Activated naive CD4-positive, alpha-beta T cell treated with anti-CD3 and anti-CD28 coated beads, Interleukin-2, amount 10 ng/mL, durations not matched to agents 7 days and 5 days (primary cell): ENCODE measurements at places on chromosomes 12 and 14.
A peak's percentile ranks its signal among the peaks of the same experiment; 100 is the strongest.

DNA sequence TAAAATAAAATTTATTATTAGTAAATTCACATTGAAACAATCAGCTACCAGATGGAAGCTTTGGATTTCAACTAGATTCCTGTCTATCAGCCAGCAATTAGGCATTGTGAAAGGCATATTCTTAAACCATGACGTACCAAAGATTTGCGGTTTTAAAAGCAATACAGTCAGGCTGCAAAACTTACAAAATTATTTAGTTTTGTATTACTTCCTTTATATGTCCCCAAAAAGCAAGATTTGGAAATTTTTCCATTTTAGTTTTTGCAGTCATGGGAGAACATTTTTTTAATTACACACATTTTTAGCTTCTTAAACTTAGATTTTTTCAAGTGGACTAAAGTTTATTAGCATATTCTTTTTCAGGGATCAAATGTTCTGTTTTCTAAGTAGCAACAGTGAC is 225.0 kb upstream of the KITLG start:
- no peaks in the 10 kb centered on the region for H3K27me3 ChIP-seq
- H3K27ac ChIP-seq, result no peak overlapping the region
- no peaks in the 10 kb centered on the region for H3K36me3 ChIP-seq
- H3K4me1 ChIP-seq, result no peaks in the 10 kb centered on the region

DNA sequence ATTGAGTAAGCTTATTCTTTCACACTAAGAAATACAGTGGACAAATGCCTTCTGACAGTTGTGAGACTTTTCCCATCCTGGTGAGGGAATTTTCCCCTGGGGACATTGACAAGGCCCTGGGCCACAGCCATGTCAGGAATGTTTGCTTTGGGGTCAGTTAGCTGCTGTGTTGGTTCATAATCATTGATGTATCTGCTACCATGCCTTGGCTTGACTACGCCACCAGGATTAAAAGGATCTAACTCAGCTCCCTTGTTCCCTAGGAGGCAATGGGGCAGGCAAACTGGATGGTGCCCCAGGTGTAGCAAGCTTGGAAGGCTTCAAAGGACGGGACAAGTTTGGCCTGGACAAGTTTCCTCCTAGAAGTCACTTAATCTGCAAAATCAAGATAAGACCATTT is 3.1 kb upstream of the CCDC88C start:
- H3K36me3 ChIP-seq, result peaks cover 11% of the 10 kb centered on the region
- H3K4me1 ChIP-seq, result peaks cover 19% of the 10 kb centered on the region
- no peak overlapping the region for H3K4me3 ChIP-seq
- peaks cover 14% of the 10 kb centered on the region for H3K27me3 ChIP-seq
- DNase-seq, result no peak
- no peak overlapping the region for H3K27ac ChIP-seq

DNA sequence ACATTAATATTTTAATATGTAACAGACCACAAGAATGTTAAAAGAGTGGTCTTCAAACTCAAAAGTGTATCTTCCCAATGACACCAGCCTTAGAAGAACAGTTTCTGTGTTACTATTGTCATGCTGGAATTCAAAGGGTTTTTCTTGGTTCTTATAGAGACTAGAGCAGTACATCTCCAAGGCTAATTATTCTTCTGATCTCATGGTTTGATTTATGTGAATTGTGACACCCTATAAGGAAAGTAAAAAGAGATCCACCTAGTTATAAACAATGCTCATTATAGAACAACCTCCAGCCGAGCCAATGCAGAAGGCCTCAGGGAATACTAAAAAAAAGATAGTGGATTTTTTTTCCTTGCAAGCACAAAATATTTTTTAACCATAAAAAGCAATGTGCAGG is 65.5 kb downstream of the PTPRO start:
- H3K27ac ChIP-seq, result no peak overlapping the region
- H3K4me3 ChIP-seq, result no peak overlapping the region
- no peaks in the 10 kb centered on the region for H3K4me1 ChIP-seq
- no peaks in the 10 kb centered on the region for H3K36me3 ChIP-seq
- no peaks in the 10 kb centered on the region for H3K27me3 ChIP-seq

GRCh38 chr14:87628129-87628528 is 364.9 kb downstream of the GALC start:
- DNase-seq, result no peak
- H3K4me3 ChIP-seq, result no peak overlapping the region
- H3K27me3 ChIP-seq, result no peaks in the 10 kb centered on the region
- no peaks in the 10 kb centered on the region for H3K36me3 ChIP-seq

DNA sequence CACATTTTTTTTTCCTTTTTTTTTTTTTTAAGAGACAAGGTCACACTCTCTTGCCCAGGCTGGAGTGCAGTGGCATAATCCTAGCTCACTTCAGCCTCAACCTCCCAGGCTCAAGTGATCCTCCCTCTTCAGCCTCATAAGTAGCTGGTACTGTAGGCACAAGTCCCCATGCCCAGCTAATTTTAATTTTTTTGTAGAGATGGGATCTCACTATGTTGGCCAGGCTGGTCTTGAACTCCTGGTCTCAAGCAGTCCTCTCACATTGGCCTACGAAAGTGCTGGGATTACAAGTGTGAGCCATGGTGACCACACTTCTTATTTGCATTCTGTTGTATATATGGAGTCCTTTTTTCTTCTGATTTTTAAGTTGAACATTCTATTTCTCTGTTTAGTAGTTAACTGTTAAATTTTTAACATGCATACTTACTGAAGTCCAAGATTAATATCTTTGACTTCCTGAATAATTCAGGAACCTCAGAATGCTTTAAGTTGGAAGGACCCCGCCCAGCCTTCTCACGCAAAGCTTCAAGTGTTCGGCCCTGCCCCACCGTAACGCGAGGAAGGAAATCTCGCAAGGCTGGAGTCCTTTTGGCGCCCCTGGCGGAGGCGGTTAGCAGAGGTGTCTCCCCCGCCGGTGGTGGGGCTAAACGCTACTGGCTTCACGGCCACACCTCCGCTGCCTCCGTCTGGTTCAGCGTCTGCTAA is 21.6 kb downstream of the SPATS2 start:
- peaks cover 9% of the 10 kb centered on the region for H3K4me1 ChIP-seq
- H3K27me3 ChIP-seq, result no peaks in the 10 kb centered on the region
- H3K27ac ChIP-seq, result no peak overlapping the region
- H3K4me3 ChIP-seq, result no peak overlapping the region

GRCh38 chr14:72014486-72014885 is 82.3 kb downstream of the RGS6 start:
- no peak for DNase-seq
- H3K4me3 ChIP-seq, result no peak overlapping the region
- H3K27ac ChIP-seq, result no peak overlapping the region
- peaks cover 3% of the 10 kb centered on the region for H3K27me3 ChIP-seq

DNA sequence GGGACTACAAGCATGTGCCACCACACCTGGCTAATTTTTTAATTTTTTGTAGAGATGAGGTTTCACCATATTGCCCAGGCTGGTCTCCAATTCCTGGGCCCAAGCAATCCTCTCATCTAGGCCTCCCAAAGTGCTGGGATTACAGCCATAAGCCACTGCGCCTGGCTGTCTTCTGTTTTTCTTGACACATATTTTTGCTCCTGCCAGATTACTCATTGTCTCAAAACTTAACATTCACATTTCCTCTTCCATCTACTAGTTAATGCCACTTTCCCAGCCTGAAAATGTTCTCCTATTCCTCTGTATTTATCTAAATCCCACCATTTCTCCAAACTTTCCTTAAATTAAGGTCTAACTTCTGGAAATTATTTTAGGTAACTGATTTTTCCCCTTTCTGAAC is 36.2 kb upstream of the KCNH3 start:
- no peak for DNase-seq
- H3K4me1 ChIP-seq, result peaks cover 11% of the 10 kb centered on the region
- peaks cover 5% of the 10 kb centered on the region for H3K36me3 ChIP-seq
- H3K27ac ChIP-seq, result no peak overlapping the region

DNA sequence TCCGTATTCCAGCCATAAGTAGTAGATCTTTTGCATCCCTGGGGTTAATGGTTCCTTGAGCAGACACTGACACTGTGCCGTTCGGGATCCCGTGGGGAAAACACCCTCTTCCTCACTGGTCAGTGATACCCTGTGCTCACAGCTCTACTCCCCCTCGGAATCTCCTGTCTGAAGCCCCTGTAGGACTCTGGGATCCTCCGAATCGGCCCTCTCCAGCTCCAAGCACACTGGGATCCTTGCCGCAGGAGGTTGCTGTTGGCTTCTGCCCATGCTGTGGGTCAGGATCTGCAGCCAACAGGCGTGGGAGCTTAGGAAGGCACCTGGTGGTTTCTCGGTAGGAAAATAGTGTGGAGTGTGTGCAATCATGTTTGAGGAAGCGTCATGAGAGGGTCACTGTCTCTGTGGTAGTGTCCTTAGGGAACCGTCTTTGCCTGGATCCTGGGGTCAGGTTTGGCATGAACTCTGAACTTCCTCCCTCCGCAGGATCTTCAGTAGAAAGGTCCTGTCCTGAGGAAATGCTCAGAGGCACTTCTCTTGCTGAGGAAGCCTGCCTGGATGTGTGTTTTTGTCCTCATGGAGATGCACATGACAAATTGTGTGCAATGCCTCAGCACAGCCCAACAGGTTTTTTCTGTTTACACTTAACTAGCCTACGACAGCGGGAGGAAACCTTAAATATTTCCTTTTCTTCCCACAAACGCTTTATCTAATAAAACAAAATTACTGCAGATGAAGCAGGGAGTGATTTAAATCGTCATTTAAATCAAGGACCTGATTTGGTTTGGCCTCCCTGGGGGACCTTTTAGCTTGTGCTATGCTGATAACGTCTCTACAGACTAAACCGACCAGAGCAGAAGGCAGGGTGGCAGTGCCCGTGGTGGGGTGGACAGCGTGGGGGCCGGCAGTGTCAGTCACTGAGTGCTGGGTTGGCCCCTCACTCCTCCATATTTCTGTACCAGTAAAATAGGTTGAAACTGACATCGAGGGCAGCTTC is 18.7 kb downstream of the FBXL14 start:
- H3K27me3 ChIP-seq, result peaks cover 16% of the 10 kb centered on the region
- H3K4me3 ChIP-seq, result no peak overlapping the region
- H3K36me3 ChIP-seq, result no peaks in the 10 kb centered on the region
- no peak overlapping the region for H3K27ac ChIP-seq
- no peaks in the 10 kb centered on the region for H3K4me1 ChIP-seq
- DNase-seq, result no peak

GRCh38 chr12:120847392-120847791 is 56.8 kb downstream of the SPPL3 start:
- no peak overlapping the region for H3K4me3 ChIP-seq
- peaks cover 16% of the 10 kb centered on the region for H3K4me1 ChIP-seq
- H3K27me3 ChIP-seq, result no peaks in the 10 kb centered on the region
- no peaks in the 10 kb centered on the region for H3K36me3 ChIP-seq

GRCh38 chr14:85572011-85572410 is 42.1 kb downstream of the FLRT2 start:
- H3K4me3 ChIP-seq, result no peak overlapping the region
- no peak overlapping the region for H3K27ac ChIP-seq
- no peaks in the 10 kb centered on the region for H3K36me3 ChIP-seq
- H3K27me3 ChIP-seq, result no peaks in the 10 kb centered on the region
- no peak for DNase-seq

DNA sequence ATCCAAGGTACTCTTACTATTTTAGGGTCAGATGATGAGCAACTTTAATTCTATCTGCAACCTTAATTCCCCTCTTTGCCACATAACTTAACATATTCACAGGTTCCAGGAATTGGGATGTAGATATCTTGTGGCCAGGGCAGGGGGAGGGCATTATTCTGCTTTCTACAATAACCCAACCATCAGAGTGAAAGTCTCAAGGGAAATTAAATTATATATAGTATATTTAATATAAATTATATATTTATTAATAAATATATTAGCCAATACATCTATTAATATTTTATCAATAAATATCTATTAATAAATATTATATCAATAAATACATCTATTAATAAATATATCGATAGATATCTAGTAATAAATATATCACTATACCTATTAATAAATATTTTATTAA is 11.7 kb upstream of the RAB21 start:
- H3K4me1 ChIP-seq, result no peaks in the 10 kb centered on the region
- no peak overlapping the region for H3K27ac ChIP-seq
- H3K4me3 ChIP-seq, result no peak overlapping the region
- DNase-seq, result no peak
- peaks cover 17% of the 10 kb centered on the region for H3K27me3 ChIP-seq
- H3K36me3 ChIP-seq, result no peaks in the 10 kb centered on the region

DNA sequence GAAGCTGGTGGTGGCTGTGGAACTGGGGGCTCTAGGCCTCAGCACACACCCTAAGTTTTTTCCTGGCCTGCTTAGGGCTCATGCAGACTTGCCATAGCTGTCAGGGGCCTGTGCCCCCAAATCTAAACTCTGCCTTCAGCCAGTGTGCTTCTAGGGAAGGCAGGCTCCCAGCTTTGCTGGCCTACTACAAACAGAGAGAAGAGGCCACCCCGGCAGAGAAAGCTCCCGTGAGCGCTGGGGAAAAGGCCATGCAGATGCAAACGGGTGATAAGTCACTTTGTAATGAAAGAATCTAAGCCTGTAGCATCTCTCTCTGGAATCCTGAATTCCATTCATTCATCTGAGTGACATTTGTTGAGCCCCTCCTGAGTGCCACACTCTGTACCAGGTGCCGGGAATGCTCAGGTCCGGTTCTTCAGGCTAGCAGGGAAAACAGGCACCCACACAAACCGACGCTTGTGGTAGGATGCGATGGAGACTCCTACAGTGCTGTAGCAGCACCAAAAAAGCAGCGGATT is 29.9 kb downstream of the JDP2 start:
- H3K27me3 ChIP-seq, result no peaks in the 10 kb centered on the region
- no peaks in the 10 kb centered on the region for H3K36me3 ChIP-seq
- peaks cover 13% of the 10 kb centered on the region for H3K4me1 ChIP-seq
- no peak for DNase-seq
- H3K4me3 ChIP-seq, result no peak overlapping the region
- no peak overlapping the region for H3K27ac ChIP-seq

DNA sequence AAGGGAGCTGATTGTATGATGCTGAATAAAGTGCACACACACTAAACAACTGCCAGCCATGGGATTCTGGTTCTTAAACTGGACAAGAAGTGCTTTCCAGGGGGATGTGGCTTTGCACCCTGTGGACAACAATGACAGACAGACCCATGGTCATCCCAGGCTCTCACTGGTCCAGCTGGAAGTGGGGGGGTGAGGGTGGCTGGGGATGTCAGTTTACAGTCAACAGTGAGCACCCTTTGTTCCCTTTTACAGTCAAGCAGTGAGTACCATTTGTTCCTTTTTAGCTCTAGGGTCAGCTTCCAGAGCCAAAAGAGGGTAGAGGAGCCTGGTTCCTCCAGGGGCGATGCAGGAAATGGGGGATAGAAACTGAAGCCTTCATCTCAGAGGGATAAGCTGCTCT is 100.7 kb downstream of the SMOC1 start:
- H3K27ac ChIP-seq, result no peak overlapping the region
- no peak overlapping the region for H3K4me3 ChIP-seq
- no peaks in the 10 kb centered on the region for H3K4me1 ChIP-seq
- no peak for DNase-seq

DNA sequence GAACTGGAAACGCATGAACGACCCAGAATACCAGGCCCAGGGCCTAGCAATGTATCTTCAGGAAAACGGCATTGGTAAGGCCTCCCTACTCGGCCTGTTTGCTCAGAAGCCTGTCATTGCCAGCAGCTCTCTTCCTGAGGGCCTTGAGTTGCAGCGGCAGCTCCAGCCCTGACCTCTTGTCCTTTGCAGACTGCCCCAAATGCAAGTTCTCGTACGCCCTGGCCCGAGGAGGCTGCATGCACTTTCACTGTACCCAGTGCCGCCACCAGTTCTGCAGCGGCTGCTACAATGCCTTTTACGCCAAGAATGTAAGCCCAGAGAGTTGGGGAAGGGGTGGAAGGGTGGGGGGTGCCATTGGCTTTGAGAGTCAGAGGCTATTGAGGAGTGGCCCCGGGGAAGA is 3.7 kb upstream of the IRF9 start:
- peaks cover 39% of the 10 kb centered on the region for H3K4me1 ChIP-seq
- H3K27me3 ChIP-seq, result peaks cover 6% of the 10 kb centered on the region
- DNase-seq, result no peak
- H3K27ac ChIP-seq, result peak overlapping the region; percentile 61
- H3K4me3 ChIP-seq, result no peak overlapping the region

- H3K27me3 ChIP-seq, result no peaks in the 10 kb centered on the region
- no peak overlapping the region for H3K27ac ChIP-seq
- H3K4me1 ChIP-seq, result no peaks in the 10 kb centered on the region
Observed at GRCh38 chr14:90287791-90288190, 31.4 kb downstream of the PSMC1 start.
